ENCODE measurements at places on chromosomes 11 and 22.
A peak's percentile ranks its signal among the peaks of the same experiment; 100 is the strongest.

DNA sequence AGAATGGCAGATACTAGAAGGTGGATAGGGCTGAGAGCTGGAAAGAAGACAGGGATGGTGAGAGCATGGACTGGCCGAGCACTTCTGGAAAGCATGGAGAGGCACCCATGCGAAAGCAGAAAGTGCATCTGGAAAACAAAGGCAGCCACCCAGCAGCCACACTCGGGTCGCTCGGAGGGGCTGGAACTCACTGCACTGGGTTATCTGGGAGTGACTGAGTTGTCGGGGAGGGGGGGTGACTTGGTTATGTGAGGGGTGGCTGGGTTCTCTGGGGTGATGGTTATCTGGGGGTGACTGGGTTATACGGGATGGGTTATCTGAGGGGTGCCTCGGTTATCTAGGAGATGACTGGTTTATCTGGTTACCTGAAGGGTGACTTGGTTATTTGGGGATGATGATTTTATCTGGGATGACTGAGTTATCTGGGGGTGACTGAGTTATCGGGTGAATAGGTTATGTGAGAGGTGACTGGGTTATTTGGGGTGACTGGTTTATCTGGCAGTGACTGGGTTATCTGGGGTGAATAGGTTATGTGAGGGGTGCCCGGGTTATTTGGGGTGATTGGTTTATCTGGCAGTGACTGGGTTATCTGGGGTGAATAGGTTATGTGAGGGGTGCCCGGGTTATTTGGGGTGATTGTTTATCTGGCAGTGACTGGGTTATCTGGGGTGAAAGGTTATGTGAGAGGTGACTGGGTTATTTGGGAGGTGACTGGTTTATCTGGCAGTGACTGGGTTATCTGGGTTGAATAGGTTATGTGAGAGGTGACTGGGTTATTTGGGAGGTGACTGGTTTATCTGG lies 2.6 kb upstream of the PANX2 start:
- DNase-seq: no peak

- DNase-seq: peak; percentile 67
These were observed 16.0 kb upstream of the TP53I11 start for GRCh38 chr11:44966694-44967093.

DNA sequence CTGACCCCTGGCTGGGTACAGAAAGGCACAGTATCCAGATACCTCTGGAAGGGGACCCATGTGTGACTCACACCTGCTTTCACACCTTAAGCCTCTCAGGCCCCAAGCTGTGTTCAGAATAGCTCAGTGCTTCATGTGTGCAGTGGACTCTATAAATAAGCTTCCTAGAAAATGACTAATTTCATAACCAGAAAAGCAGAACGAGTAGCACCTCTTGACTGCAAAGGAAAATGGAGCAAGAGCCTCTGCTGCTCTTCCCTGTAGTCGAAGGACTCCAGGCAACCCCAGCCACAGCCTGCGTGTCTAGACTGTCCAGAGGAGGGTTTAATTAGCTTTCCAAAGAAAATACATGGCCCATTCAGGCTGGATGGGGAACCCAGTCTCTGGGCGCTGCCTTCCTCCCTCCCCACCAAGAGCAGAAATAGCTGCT lies 23.1 kb downstream of the PTPN5 start:
- no peak for DNase-seq

- no peak for DNase-seq
These were observed 73.3 kb downstream of the PRSS23 start for GRCh38 chr11:86873573-86874083.

DNA sequence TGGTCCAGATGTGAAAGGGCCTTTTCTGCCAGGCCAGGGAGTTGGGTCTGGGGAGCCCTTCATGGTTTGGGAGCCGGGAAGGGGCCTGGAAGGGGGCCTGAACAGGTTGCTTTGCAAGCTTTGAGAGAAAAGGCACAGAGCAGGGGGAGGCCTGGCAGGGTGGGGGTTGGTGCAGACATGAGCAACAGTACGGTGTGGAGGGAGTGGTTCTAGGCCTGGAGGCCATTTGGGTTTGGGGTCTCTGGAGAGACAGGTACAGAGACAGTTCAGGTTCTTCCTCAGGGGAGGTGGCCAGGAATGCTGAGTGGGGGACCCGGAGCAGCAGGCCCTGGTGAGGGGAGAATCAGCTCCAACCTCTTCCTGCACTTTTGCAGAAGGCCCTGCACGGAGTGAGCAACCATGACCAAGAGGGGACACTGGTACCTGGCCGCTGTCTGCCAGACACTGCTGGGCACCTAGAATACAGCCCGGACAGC lies 1.4 kb downstream of the KDELR3 start:
- DNase-seq: no peak

DNA sequence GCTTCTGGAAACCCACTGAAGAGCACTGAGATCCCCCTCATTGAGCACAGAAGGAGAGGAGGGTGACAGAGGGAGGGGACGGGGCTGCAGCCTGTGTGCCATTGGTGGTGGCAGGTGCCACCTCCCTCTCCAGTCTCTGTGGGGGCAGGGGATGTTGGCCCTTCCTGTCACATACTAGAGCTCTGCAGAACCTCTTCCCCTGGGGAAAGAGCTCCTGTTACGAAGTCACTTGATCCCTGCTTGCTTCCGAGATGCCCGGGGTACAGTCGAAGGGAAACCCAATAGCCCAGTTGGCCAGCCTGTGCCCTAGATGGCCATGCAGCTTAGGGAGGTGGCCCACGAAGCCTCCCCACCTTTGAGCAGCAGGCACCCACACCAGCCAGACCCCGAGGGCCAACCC lies 29.4 kb downstream of the DAGLA start:
- no peak for DNase-seq

DNA sequence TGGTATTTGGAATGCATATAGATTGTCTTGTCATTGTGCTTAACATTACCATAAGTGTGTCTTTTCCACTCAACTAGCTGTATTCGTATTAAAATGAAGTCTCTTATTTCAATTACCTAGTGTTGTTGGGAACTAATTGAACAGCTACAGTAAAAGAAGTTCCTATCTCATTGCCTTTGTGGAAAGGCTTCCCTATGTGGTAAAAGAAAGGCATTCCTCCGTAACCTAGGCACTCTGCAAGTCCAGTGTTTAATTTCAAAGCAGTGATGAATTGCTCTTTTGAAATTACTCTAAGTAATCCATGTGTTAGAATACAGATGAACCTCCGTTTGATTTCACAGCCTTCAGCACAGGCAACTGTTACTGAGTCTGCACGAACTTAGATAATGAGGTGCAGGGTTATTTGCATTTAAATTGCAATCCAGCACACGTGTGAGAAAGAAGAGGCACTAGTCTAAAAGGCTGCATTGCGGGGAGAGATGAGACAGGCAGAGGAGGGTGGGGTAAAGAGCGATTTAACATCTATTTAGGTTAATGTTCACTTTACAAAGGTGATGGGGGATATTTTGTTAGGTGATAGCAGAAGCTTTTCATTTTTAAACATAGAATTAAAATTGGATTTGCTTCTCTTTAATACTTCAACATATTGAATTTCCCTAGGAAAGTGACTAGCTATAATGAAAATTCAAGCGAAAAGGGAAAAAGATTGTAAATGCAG lies 25.0 kb upstream of the CRTAM start:
- no peak for DNase-seq

- no peak for DNase-seq
These were observed 8.9 kb upstream of the ST3GAL4 start for GRCh38 chr11:126346586-126346940.

- no peak for DNase-seq
These were observed 23.3 kb upstream of the TMPRSS5 start for GRCh38 chr11:113729456-113729855.

DNA sequence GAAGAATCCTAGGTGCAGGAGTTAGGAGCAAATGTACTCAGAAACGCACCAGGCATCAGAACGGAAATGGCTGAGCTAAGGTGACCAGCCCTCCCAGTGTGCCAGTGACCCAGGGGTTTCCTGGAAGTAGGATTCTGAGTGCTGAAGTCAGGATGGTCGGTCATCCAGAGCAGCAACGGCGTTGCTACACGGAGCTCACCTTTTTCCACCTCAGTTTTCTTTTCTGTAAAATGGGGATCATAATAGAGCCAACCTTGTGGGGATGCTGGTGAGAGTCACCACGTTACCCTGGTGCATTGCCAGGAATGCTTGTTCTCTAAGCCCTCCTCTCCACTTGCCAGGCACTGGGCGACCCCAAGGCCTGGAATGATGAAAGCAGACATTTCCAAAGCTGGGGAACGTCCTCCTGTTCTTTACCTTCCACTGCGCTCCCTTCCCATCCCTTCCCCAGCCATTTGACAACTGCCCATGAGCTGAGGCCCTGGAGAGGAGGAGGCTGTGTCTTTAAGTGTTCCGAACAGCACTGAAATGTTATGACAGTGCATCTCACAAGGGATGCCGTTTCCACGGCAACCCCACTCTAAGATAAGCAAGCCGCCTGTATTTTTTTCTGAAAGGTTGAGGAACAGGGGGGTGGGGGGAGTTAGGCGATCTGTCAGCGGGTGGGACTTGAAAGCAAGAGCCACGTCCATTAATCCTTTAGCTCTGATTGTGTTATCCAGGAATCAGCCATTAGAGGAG lies 66.8 kb downstream of the TSPAN18 start:
- DNase-seq: no peak

- no peak for DNase-seq
These were observed 10.1 kb upstream of the OSBPL5 start for GRCh38 chr11:3175194-3175593.

GRCh38 chr11:132742929-132743328 lies 789.4 kb downstream of the OPCML start:
- DNase-seq: no peak

- DNase-seq: no peak
These were observed 287.2 kb downstream of the TMEM135 start for GRCh38 chr11:87324817-87325489.

DNA sequence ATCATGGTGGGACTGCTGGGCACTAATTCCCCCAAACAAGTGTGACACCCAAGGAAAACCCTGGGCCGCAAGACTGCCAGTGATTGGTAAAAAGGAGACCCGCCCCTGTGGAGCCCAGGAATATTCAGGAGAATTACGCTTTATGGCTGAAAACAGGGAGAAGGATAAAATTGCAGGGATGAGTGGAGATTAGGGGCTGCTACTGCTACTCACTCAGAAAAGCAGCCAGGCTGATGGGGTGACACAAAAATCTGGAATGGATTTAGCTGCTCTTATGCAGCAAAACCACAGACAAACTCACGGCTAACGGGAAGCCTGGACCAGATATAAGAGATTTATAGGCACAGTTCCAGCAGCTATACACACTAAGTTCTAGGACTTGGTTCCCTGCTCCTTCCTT lies 4.4 kb upstream of the FBXO3 start:
- DNase-seq: peak; percentile 48

- no peak for DNase-seq
These were observed 40.0 kb upstream of the RRM1 start for GRCh38 chr11:4054643-4055042.

DNA sequence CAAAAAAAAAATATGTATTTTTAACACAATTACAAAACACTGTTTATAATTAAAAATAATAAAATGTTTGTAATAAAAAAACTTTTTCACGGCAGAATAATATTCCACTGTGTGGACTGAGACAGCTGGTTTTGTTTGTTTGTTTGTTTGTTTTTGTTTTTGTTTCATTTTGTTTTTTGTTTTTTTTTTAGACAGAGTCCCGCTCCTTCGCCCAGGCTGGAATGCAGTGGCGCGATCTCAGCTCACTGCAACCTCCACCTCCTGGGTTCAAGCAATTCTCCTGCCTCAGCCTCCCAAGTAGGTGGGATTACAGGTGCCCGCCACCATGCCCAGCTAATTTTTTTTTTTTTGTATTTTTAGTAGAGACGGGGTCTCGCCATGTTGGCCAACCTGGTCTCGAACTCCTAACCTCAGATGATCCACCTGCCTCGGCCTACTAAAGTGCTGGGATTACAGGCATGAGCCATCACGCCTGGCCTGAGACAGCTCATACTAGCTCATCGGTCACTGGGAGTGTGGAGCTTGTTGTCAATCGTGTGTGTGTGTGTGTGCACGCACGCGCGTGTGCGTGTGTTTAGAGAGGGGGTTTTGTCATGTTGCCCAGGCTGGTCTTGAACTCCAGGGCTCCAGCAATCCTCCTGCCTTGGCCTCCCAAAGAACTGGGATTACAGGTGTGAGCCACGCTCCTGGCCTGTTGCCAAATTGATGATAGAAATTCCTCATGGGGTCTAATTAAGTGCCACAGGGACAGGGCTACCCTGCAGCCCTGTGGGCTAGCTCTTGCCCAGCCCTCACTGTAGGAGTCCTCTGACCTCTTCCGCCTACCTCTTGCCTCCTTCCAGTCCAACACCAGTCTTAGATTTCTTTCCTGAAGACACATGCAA lies 7.2 kb upstream of the AIFM3 start:
- DNase-seq: no peak

DNA sequence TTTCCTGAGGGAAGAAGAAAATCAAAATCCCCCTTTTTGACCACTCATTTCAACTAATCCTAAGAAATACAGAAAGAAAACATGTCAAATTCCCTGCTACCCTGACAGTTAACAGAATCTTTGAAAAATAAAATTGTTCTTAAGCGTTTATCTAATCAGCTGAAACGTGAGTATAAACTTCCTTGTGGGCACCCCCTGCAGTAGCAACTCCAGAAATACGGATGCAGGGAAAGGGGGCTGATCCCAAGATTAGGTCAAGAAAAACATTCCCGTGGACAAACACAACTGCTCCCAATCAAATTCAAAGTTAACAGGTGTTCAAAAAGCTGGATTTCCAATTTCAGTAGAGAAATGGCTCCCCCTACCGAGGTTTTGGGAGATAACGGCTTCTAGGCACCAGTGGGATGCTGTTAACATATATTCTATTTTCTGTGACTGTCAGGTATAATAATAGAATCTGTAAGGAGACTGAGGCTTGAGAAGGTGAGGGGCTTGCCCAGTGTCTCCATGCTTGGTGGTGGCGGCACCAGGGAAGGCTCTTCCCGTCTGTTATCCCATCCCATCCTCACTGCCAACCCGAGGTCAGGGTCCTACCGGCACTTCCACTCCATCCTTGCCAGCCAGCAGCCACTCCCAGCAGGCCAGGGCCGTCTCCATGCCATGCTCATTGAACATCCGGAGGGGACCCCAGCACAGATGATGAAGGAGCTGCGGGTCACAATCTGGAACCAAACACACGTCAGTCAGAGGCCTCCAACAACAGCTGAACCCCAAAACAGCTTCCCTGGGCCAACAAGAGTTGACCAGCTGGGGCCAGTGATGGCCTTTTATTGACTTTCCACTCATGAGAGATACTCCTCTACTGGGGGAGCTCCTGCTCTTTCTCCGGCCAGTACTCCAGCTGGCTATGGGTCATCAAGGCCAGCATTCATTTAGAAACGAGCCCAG lies 32.0 kb upstream of the SERPIND1 start:
- no peak for DNase-seq

- no peak for DNase-seq
These were observed 27.6 kb upstream of the HMOX1 start for GRCh38 chr22:35353318-35353717.

DNA sequence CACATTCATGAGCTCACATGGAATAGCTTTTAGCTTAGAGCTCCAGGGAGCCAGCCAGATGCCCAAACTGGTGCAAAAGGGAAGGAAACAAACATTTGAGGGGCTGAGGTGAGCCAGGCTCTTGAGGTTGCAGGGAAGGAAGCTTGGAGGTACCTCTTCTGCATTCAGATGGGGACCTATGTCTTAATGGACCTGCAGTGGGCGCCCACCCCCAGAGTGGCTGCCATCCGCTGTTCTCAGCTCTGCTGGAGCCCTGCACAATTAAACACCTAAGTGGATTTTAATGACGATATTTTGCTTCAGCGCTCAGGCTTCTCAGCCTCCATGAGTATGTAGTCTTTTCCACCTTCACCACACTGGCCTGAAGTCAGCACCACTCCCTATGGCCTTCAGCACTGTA lies 100.8 kb downstream of the LDLRAD3 start:
- no peak for DNase-seq
